A172 (cell line): ENCODE measurements at places on chromosomes 13 and 19.

DNA sequence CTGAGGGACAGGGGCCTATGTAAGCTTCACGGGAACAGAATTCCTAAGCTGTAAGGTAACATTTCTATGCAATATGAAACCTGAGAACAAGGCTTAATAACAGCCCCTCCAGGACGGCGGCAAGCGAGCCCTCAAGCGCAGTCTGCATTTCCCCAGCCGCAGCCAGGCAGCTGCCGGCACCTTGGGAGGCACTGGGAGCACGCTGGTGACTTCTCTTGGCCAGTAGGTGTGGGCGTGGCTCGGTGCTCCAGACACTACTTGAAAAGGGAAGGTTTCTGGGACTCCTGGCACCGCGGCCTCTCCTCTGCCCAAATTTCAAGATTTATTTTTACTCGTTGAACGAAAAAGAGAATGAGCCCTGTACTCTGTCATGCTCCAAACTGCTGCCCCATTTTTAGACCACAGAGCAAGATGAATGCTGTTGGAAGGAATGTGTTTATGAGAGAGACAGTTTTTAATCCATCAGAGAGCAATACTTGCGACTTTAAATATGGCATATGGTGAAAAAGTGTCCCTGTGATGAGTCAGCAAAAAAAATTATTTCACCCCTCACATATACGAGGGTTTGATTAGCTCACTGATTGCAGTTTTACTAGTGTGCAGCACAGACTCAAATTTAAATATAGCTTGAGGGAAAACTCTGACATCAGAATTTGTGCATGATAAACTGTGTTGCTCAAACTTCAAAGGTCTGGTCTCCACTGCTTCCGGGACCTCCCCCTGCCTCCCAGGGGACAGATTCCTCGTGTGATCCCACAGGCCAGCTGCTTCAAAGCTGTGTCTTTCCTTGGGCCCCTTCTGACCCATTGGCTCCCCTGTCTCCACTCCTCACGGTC lies 81.2 kb downstream of the COL4A2 start:
- DNase-seq: peak; percentile 89

DNA sequence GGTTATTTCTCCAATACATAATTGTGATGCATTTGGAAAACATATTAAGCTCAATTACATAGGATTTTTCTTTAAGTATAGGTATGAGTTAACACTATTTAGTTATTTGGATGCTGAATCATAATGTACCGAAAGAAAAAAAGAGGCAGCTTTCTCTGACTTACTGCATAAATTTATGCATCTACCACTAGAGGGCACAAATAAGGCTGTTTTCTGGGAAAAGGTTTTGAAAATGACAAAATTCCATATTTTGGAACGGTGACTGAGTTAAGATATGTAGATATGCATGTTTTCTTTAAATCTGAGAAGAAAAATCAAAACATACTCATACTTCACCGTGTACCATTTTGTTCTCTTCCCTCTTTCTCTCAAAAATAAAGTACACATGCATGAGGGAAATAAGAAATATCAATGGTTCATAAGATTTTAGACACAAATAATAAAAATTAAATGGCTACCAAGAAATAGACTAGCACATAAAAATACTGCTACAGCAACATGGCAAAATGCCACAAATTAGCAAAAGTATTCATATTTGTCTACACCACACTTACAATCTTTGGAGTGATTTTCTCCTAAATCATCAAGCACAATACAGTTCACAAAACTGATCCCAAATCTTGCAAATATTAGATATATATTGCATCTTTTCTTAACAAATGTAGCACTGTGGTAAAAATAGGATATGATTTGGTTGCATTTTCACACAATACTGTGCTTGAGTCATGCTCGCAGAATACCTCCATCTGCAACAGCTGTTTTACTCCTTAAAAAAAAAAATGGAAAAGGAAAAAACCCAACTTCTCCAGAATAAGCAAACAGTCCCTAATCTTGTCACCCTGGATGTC lies 260.0 kb downstream of the FGF14 start:
- peak; percentile 18 for DNase-seq

- DNase-seq: no peak
Measured at GRCh38 chr13:51303063-51303552, 36.4 kb upstream of the SERPINE3 start.

DNA sequence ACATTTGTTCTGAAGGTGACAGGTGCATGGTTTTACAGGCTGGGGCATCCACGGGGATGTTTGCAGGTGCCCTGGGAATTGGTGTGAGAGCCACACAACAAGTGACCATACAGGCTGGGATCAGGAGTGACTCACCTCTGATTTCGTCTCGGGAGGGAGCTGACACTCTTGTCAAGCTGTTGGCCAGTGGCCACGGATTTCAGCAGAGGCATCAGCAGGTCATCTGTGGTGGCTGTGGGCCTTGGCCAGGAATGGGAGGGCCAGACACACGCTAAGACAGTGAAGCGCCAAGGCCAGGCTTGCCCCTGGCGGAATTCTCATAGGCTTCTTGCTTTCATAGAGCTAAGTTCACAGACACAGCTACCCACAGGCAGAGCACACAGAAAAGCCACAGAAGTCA lies 108.6 kb downstream of the HSPH1 start:
- peak; percentile 77 for DNase-seq

GRCh38 chr13:41693434-41693833 lies 236.1 kb downstream of the RGCC start:
- DNase-seq: no peak

GRCh38 chr13:41660411-41660810 lies 203.1 kb downstream of the RGCC start:
- DNase-seq: no peak

- DNase-seq: no peak
Measured at GRCh38 chr19:49716154-49716553, 25.2 kb downstream of the CPT1C start.

DNA sequence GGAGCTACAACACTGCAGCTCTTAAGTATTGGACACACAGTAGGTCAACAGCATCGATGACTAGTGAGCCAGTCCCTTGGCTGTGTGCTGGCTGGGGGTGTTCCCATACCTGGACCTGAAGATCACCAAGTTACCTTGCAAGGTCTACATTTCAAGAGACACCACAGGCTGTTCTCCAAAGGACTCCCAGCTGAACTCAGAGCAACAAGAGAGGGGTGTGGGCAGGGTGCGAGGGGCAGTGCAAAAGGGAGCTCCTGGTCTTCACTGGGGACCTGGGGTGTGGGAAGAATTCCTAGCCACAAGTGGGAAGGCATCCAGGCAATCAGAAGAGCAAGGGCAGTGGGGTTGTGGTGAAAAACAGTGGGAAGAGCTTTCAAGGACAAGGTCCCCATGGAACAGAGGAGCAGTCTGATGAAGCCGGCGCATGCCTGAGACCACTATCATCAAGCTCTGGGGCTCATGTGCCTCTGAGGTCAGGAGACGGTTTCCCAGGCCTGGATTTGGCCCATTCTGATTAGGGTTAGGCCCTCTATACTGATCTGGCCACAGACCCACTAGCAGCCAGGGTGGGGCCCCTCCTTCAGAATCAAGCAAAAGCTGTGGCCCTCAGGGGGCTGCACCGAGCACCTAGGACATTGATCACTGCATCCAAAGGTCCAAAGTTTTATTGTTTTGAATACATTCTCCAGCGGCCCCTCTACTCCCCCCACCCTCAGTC lies 4.7 kb upstream of the GSK3A start:
- no peak for DNase-seq

- peak; percentile 61 for DNase-seq
Measured at GRCh38 chr19:6233056-6233826, 46.5 kb downstream of the MLLT1 start.

GRCh38 chr19:18731562-18732008 lies 48.1 kb downstream of the CRTC1 start:
- no peak for DNase-seq

GRCh38 chr19:40555978-40556689 lies 20.5 kb upstream of the SHKBP1 start:
- no peak for DNase-seq

- no peak for DNase-seq
Measured at GRCh38 chr19:58361900-58362271, 665 bp downstream of the ZNF497 start.

GRCh38 chr13:44128552-44129001 lies 245.0 kb upstream of the SERP2 start:
- peak; percentile 56 for DNase-seq

DNA sequence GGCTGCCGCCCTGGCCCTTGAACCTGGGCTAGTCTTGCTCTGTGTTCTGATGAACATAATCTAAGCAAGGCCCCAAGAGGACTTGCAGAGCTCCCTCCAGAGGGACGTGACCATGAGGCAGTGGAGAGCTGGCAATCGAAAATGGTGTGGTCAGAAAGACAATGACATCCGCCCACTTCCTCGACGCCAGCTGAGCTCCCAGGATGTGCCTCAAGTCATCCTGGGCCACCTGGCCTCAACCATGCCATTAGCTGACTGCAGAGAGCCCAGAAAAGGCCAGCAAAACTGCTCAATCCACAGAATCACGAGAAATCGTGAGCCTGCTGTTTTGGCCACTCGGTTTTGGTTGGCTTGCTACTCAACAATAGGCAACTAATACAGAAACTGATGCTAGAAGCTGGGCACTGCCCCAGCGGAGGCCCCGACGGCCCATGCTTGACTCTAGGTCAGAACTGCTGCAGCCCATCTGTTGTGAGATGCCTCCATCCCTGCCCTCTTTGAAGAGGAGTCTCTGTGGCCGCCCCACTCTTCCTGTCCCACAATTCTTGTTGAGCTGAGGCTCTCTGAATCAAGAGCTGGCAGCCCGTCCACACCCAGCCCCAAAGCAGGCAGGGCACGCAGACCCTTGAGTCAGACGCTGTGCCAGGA lies 53.3 kb downstream of the STK24 start:
- DNase-seq: no peak

- peak; percentile 30 for DNase-seq
Measured at GRCh38 chr13:60627071-60627686, 230.2 kb downstream of the TDRD3 start.

DNA sequence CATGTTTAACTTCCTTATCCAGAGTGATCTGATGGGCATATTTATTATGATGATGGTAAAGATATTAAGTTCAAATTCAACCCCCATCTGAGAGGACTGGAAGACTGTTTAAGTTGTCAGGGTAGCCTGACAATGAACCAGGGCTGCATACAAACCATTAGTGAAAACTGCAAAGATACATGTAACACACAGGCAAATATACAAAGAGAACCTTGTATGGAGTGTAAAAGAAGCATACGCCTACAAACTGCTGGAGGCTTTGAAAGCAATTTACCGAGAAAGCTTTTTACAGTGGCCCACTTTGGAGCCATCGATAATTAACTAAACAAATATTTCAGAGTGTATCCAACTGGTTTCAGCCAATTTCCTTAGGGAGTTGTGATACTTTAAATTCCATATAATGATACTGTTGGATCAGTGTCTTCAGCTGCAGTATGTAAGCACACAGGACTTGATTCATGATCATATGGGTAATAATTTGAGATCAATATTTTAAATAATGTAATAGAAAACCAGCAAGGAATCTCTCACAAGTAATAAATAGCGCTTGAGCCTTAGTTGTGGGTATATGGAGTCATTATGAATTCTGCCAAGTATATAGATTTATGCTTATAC lies 231.5 kb upstream of the SPRY2 start:
- DNase-seq: no peak

DNA sequence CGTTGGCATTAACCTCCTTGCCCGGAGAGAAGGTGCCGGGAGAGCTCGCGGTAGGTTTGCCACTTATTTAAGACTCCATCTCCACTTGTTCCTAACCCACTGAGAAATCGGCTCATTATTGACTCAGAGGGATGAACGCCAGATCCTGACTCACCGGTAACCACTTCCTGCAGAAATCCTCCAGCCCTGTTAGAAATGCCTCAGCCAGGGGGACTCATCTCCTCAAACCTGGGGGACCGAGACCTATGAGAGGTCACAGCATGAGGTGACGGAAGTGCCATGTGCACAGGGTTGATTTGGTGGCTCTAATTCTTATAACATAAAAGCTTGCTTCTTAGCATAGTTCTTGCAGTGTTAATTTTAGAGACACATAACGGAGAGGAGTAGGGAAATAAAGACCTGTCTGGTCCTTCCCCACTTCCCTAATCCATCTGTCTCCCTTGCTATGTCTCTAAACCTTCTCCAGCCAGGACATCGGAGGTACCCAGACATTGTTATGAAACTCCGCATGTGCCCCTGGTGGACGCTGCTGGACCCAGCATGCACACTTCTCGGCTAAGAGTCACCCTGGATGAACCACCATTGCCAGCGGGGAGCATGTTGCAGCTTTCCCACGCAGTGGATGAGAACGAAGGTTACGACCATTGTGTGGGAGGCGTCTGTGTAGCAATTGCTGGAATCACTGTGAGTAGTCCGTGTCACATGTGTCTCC lies 158.9 kb downstream of the EFNB2 start:
- peak; percentile 99 for DNase-seq

DNA sequence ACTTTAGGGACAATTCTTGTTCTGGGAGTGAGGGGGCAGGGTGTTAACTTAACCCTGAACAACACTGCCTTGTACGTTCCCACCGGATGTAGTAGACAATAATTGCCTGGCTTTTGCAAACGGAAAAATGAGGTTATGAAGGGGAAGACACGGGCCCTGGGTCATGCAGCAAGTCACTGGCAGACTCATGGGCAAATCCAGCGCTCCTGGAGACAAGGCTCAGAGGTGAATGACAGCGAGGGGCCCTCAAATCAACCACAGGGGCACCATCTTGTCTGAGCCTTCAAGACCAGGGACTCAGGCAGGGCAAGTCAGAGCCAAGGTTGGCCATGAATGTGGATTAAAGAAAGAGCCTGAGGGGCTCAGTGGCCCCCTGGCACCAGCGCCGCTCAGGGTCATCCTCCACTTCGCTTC lies 2.8 kb downstream of the RASA3 start:
- DNase-seq: no peak

DNA sequence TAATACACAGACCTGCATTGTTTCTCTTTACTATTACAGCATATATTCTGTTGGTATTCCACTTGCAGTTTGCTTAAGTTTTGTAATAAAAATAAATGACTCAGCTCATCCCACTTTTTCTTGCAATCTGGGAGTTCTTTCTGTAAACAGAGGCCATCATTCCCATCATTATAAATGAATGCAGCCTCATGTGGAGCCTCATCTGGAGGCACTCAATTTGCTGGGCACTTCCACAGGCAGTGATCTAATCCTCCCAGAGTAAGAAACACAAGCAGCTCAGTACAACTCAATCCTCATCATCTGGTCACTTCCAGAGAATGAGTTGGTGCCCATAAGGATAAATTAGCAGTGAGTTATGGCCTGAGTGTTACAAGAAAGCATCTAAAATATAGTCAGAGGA lies 2801.9 kb downstream of the PCDH9 start:
- DNase-seq: no peak

GRCh38 chr13:29924482-29925350 lies 74.3 kb upstream of the UBL3 start:
- DNase-seq: peak; percentile 68

DNA sequence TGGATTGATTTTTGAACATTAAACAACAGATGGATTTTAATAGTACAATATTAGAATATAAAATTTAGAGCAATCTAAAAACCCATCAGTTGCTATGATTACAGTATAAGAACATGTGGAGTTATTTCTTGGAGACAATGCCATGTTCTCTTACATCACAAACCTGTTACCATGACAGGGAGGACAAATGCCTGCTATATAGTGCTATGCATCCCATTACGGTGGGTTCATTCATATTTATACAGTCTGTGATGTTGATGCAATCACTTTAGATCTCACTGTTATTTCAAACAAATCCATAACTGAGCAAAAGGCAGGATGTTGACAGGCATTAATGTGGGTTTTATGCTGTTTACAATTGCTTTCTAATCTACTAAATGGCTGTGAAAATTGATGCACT lies 467.5 kb downstream of the DIAPH3 start:
- no peak for DNase-seq

- DNase-seq: peak; percentile 73
Measured at GRCh38 chr13:40272776-40273139, 393.7 kb downstream of the FOXO1 start.

GRCh38 chr19:35545855-35546381 lies 492 bp downstream of the TMEM147 start:
- peak; percentile 11 for DNase-seq

- no peak for DNase-seq
Measured at GRCh38 chr19:46928951-46929350, 68.2 kb downstream of the ARHGAP35 start.
